ENCODE measurements at places on chromosomes 1 and 21.

DNA sequence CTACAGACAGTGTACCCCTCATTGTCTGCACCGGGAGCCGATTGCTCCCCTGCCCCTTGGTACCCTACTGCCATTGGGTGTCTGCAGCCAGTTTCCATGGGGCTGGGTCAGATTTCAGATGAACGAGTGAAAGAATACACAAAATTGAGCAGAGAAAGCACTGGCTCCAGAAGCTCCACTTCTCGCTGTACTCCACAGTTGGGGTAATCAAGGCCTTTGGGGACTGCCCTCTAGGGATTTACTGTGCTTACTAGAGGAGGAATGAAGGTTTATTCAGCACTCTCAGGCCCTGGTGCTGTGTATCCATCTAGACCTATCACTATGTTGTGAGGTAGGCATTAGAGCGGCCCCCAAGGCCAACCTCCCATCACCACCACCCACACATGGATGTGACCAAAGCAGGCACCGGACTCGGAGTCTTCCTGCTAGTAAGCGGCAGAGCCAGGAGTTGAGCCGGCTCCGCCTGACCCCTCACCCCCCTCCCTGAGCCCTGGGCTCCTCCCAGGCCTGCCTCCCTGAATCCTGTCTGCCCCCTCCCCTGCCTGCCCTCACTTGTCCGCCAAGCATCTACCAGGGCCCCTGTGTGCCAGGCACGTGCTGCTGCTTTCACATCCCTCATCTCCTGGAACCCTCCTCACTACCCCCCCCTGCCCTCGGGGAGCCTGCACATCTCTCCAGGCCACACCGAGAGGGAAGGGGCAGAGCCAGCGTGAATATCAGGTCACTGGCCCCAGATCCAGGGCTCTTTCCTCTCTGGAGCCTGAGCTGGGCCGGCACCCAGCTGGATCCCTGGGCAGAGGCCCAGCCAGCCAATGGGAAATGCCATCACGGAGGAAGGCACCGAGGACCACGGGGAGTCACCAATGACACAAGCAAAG, 23.3 kb downstream of the KCNN3 start:
- DNase-seq, result no peak

GRCh38 chr21:31136891-31137290, 98.6 kb upstream of the KRTAP19-8 start:
- DNase-seq, result peak; percentile 95

GRCh38 chr1:2233468-2233867, 5.3 kb downstream of the SKI start:
- DNase-seq, result peak; percentile 34

GRCh38 chr1:101089613-101090338, 64.2 kb upstream of the DPH5 start:
- peak; percentile 3 for DNase-seq

GRCh38 chr1:41354956-41355355, 6.3 kb upstream of the FOXO6 start:
- DNase-seq, result peak; percentile 24

DNA sequence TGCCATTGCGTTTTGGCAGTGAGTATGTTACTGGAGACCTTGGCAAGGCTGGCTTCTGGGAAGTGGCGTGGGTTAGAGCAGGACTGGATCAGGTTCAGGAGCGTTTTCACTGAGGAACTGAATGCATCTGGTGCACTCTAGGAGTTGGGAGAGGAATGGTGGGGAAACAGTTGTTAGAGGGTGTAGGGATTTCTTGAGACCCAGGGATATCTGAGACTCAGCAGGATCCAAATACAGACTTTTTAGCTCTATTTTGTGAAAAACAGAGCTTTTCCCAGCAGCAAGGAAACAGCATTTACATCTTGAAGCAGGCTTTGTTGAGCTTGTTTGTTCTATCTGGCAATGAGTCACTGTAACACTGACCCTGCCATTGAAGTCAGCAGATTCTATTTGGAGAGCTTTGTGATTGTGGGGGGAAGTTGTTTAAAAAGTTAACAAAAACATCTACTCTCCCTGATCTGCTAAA, 56.9 kb upstream of the NRIP1 start:
- DNase-seq, result no peak

GRCh38 chr21:7916329-7917303, 2604.8 kb upstream of the TPTE start:
- DNase-seq, result no peak

- DNase-seq, result peak; percentile 56
Observed at GRCh38 chr1:222653178-222653827, 35.4 kb downstream of the MIA3 start.

- no peak for DNase-seq
Observed at GRCh38 chr1:232722626-232723025, 82.6 kb upstream of the MAP10 start.

DNA sequence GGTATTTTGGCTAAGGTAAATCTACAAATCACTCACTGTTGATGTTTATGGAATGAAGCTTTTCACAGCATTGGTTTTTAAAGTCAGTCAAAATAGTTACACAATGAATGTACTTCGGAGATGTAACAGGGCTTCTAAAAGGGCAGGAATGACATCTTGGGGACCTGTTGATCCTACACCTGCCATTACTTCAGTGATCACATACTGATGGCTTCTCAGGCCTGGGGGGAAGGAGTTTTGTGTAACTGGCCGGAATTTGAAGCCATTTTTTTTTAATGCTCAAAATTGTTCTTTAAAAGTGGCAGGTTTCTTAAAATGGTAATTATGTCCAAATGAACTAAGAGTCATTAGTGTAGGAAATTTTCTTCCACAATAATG, 11.2 kb downstream of the RPL5 start:
- DNase-seq, result no peak

GRCh38 chr1:17895986-17896385, 140.9 kb downstream of the ACTL8 start:
- DNase-seq, result no peak

DNA sequence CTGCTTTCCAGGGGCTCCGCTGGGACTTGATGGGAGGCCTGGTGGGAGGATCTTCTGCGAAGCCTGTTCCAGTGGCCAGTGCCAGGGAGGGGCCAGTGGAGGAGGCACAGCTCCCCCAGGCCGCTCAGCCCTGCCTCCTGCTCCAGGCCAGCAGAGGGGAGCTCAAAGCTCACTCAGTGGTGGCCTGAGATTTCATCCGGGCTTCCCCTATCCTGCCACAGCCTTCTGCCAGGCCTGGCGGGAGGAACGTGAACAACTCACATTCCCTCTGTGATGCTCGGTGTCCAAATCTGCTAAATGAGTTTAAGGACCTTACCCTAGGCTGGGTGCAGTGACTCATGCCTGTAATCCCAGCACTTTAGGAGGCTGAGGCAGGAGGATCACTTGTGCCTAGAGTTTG, 3.3 kb downstream of the CLCNKB start:
- no peak for DNase-seq

DNA sequence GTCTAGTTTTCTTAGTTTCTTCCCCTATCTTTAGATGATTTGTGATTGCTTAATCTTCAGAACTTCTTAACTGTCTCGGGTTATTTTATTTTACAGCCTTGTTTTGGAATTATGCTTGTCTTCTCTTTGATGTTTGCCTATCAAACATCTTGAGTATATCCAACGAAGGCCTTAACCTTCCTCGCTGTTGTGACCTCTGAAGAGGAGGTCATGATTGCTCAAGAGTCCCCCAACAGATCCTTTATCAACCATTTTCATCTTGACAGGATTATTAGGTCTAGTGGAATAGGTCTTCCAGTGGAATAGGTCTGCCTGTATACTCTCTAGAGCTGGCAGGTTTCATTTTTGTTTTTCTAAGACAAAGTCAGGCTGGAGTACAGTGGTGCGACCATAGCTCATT, 45.7 kb downstream of the UBE4B start:
- DNase-seq, result peak; percentile 32

DNA sequence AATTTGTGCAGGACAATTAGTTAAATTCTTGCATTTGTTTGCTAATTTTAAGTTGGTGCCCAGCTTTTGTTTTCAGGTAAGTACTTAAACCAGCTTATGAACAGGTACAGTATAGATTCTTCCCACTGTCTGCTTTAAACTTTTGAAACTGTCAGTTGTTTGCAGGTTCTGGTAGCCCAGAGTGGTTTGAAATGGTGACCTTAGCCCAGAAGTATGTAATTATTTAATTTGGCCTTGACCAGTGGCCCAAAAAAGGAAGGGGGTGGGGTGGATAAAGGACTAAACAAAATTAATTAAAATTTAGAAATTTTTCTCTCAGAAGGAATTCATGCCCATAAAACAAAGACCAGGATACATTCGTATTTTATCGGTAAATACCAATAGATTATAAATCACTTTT, 69.0 kb downstream of the PTBP2 start:
- no peak for DNase-seq

DNA sequence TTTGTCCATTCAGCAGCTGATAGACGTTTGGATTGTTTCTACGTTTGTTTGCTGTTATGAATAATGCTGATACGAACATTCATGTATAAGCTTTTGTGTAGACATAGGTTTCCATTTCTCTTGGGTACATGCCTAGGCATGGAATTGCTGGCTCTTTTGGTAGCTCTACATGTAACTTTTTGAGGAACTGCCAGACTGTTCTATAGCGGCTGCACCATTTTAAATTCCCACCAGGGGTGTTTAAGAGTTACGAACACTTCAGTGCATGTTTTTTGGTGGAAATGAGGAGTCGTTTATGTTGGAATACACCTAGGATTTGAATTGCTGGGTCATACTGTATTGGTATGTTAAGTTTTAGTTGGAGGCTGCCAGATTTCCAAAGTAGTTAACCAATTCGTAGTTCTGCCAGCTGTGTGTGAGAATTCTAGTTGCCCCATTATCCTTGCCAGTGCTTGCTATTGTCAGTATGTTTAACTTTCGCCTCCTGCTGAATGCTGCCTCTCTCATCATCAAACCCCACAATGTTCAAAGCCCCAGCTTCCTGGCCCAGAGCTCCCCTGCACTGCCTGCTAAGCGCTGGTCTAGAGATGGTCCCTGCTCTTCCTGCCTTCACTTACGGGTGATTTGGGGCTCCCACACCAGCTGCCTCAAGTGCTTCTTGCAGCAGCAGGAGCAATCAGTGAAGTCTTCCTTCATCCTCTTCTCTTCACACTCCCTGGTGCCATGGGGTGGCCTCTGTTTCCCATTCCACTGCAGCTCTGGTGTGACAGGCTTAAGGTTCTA, 81.0 kb downstream of the MAN1C1 start:
- DNase-seq, result no peak

DNA sequence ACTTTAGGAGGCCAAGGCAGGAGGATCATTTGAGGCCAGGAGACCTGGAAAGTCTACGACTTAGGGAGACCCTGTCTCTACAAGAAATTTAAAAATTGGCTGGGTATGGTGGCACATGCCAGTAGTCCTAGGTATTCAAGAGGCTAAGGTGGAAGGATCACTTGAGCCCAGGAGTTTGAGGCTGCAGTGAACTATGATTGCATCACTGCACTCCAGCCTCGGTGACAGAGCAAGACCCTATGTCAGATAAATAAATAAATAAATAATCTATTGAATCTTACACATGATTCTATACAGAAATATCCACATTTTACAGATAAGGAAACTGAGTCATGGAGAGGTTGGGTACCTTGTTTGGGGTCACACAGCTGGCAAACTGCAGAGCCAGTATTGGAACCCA, 89.1 kb downstream of the MAN1C1 start:
- no peak for DNase-seq

GRCh38 chr1:183302452-183303322, 115.5 kb downstream of the NMNAT2 start:
- DNase-seq, result peak; percentile 73

- DNase-seq, result no peak
Observed at GRCh38 chr1:180261524-180262155, 31.6 kb downstream of the LHX4 start.

- DNase-seq, result no peak
Observed at GRCh38 chr21:36654324-36654723, 44.6 kb upstream of the SIM2 start.

DNA sequence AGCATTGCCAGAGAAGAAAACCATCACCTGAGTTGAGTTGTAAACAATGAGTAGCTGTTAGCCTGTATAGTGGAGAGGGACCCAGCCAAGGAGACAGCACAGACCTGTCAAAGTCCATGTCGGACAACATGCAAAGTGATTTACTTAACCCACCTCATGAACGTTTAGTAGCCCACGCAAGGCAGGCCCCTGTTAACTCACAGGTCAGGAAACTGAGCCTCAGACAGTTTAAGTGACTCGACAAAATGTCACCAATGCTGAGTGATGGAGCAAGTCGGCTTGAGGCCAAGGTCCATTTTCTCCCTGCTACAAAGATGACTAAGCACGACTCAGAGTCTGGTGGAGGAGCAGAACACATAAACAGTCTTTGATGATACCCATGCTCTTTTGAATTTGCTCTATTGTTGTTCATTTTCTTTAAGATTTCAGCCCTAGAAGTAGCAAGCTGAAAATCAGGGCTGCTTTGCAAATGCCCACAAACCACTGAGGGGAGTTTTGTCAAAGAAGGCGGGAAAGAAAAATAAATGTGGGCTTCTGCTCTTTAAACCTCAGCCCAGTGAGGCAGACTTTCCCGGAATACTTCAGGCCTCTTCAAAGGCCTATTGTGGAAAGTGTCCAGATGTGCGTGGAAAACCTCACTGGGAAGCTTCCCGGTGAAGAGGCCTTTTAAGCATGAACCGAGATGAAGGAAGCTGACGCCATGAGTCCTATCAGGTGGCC, 83.8 kb upstream of the HOOK1 start:
- DNase-seq, result peak; percentile 83

DNA sequence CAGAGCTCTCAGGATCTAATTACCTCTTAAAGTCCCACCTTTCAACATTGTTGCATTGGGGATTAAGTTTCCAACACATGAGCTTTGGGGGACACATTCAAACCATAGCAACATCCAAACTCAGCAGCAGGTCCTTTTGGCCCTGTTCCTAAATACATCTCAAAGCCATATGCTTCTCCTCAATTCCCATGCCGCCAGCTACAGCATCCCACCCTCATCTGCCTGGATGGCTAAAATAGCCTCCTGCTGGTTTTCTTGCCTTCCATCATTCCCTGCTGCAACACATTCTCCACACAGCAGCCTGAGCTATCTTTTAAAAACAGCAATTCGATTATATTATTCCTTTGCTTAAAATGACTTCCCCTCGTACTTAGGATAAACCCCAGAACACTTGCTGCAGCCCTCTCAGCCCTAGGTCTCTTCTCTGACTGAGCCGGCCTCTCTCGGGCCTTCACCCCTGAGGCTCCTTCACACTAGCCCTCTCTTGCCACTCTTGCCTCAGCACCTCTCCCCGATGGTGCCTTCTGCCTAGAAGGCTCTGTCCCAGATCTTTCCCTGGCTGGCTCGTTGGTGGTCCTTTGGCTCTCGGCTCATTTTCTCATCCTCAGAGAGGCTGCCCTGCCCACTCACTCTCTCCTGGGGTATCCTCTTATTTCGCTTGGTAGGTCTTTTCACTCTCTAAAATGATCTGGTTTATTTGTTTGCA, 16.5 kb downstream of the MYBPH start:
- DNase-seq, result no peak

GRCh38 chr1:169759038-169759437, 25.2 kb upstream of the SELE start:
- no peak for DNase-seq

GRCh38 chr1:16203550-16203949, 8.9 kb downstream of the ARHGEF19 start:
- DNase-seq, result no peak

- no peak for DNase-seq
Observed at GRCh38 chr1:181205901-181206300, 117.4 kb downstream of the IER5 start.

GRCh38 chr1:101088431-101088830, 62.8 kb upstream of the DPH5 start:
- DNase-seq, result no peak
